ENCODE measurements at places on chromosomes 5 and 9.

DNA sequence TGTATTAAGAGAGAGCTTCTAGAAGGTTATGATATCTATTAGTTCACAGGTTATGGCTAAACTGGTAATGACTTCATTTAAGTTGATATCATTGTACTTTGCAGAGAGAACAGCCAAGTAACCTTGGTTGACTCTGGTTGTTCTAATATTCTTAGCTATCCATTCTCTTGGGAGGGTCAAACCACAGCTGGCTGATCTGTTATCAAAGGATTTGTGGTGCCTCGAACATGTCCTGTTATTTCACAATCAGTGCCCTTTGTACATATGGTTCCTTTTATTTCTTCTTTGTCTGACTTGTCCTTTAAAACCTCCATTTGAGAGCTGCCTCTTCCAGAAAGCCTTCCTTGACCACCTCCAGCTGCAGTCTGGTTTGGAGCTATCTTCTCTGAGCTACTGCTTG lies 61.7 kb downstream of the PDE8B start:
- DNase-seq = no peak

DNA sequence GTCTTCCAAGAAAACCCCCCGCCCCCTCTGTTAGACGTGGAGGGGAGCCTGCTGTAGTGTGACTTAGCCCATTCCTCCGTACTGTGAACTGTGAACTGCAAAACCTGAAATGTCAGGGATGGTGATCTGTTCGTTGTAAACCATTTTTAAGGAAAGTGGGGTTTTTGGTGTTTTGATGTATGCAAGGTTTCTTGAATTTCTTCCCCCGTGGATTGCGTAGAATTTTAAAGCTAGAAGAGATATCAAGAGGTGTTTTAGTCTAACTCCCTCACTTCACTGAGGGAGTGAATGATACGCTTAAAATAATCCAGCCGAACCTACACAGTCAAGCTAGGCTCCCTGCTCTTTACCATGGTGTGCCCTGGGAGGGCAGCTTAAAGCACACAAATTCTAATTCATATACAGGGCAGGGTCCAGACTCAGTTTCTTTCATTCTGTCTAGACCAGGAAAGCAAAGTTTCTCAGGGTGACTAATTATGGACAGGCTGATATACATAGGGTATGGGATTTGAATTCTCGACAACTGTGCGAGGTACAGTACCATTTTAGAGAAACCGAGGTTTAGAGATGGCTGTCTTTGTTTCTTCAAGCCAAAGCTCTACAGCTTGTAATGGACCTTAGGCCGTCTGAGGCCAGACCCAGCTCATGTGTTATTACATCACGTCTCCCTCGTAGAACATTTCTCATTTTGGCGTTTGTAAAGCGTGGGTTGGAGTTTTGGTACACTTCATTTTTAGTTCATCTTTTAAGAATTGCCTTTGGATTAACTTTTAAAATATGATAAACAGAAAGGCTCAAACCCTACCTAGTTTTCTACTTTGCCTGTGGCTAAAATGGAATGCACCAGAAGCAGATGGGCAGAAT lies 2.7 kb downstream of the PTGER4 start:
- no peak for DNase-seq

- no peak for DNase-seq
These were observed 8.6 kb downstream of the MLANA start for GRCh38 chr9:5899292-5899691.

GRCh38 chr9:86636519-86636918 lies 282.3 kb upstream of the TUT7 start:
- DNase-seq = no peak

- no peak for DNase-seq
These were observed 20.5 kb upstream of the NPR3 start for GRCh38 chr5:32690666-32691065.

- no peak for DNase-seq
These were observed 96.4 kb downstream of the DIRAS2 start for GRCh38 chr9:90546200-90546599.

DNA sequence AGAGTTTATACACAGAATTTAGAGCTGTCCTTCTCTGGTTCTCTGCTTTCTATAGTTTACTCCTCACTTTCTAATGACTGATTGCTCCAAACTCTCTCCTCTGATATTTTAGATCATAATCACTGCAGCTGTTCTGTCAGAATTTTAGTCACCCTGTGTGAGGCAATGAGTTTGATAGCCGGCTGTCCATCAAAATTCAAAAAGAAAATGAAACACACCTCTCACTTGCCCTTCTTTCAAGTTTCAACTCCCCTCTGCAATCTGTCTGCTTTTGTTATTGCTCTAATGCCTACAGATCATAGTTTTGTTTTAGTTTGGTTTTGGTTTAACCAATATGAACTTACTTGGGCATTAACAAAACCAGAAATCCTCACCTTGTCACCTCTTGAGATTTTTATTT lies 23.3 kb upstream of the ABLIM3 start:
- DNase-seq = no peak

GRCh38 chr9:77604316-77604715 lies 43.8 kb downstream of the GNA14 start:
- no peak for DNase-seq

DNA sequence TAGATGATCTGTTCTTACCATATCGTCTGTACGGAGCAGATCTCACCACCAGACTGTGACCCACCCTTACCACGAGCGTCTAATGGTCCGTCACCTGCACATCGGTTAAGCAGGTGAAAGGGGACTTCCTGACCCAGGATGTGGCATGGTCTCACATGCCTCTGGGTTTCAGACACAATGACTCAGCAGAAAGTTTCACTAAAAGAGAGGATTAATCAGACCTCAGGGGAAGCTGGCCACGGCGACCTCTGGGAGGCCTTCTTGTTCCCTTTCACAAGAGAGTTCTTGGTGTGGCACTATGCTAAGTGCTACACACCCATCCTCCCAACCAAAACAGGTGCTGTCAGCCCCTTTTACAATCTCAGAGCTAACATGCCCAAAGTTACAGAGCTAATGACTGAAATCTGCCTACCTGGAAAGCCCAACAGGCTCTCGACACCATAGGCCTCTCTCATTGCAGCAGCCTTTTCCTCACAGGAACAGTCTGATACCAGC lies 41.6 kb downstream of the ADAMTS12 start:
- DNase-seq = peak; percentile 36

DNA sequence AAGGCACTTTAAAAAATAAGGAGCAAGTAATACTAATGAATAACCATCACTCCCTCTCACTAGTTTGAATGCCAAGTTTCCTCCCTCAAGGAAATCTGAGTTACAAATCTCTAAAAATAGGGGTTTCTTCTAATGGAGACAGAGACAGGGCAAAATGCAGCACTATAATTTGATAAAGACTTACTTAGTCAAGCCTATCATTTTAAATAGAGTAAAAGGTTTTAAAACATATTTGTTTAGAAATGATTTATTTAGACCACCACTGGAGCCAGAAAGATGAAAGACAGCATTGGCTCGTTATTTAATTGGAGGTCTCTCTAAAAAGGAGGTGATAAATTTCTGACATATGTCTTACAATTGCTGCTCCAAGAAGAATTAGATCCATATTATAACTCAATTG lies 228.7 kb downstream of the TLE1 start:
- no peak for DNase-seq

- no peak for DNase-seq
These were observed 332.4 kb downstream of the EFNA5 start for GRCh38 chr5:107338335-107338734.

- no peak for DNase-seq
These were observed 68.2 kb downstream of the EBF1 start for GRCh38 chr5:159031513-159031912.

GRCh38 chr5:145777445-145778063 lies 57.6 kb downstream of the PRELID2 start:
- DNase-seq = no peak

GRCh38 chr5:160774666-160775315 lies 77.2 kb downstream of the ATP10B start:
- no peak for DNase-seq

DNA sequence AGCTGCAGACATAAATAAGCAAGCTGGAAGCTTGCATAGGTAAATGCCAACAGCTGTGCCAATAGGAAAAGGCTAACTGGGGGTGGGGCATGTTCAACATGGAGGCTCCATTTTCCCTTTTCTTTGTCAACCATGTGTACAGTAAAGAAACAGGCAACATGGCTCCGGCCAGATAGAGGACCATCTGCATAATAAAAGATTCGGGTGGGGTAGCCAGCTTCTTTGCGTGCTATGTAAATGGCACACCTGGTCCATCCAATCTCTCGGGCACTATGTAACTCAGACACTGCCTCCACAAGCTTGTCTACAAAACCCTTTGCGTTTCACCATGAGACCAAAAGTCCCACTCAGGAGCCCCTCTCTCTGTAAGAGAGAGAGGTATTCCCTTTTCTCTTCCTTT lies 41.7 kb upstream of the DENND4C start:
- no peak for DNase-seq

- no peak for DNase-seq
These were observed 664 bp upstream of the IGFBPL1 start for GRCh38 chr9:38424918-38425317.

DNA sequence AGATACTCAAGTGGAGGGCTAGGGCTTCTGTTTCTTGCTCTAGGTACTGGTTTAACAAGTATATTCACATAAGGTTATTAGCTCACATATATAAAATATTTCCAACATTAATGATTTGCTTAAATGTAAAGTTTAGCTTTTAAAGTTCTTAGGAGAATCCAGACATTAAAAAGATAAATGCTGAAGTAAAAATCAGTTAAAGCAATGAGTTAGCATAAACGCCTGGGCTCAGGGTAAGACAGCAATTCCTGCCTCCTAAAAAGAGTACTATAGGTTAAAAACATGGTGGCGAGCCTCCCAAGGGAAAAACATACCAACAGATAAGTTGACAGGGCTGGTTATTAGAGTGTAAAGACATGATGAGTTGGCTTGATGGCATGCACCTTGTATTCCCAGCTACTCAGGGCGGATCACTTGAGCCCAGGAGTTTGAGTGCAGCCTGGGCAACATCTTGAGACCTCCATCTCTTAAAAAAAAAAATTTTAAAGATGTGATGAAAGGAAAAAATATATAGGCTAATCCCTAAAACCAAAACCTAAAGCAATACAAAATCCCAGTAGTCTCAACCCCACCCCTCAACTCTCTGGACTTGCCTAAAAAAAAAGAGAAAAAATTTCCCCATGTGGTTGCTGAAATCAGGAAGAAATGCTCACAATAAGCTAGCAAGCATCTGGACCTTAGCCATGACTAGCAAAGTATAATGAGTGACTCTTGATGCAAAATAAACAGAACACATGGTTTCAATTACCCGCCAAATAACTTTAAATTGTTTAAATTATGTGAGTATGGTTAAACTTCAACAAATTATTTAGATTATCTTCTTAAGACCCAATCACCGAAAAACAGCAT lies 3.6 kb downstream of the GOLPH3 start:
- no peak for DNase-seq

GRCh38 chr5:174693697-174694385 lies 30.5 kb upstream of the MSX2 start:
- DNase-seq = no peak

DNA sequence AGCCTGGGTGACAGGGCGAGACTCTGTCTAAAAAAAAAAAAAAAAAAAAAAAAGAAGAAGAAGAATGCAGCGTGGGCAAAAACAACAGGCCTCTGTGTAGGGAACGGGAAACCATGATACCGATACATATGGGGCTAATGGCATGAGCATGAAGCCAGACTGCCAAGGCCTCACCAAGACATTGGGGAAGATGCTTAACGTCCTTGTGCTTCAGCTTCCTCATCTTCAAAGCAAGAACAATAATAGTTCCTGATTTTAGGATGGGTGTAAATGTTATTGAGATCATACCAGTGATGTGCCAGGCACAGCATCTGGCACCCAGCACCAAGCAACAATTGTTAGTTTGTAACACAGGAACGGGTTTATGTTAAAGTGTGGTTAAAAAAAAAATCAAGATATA lies 51.4 kb downstream of the NEURL1B start:
- DNase-seq = no peak

GRCh38 chr5:5403741-5404140 lies 18.7 kb upstream of the ICE1 start:
- no peak for DNase-seq

GRCh38 chr5:163079618-163080017 lies 357.8 kb upstream of the CCNG1 start:
- DNase-seq = no peak

- DNase-seq = peak; percentile 91
These were observed 65.3 kb downstream of the RXRA start for GRCh38 chr9:134391319-134392231.

DNA sequence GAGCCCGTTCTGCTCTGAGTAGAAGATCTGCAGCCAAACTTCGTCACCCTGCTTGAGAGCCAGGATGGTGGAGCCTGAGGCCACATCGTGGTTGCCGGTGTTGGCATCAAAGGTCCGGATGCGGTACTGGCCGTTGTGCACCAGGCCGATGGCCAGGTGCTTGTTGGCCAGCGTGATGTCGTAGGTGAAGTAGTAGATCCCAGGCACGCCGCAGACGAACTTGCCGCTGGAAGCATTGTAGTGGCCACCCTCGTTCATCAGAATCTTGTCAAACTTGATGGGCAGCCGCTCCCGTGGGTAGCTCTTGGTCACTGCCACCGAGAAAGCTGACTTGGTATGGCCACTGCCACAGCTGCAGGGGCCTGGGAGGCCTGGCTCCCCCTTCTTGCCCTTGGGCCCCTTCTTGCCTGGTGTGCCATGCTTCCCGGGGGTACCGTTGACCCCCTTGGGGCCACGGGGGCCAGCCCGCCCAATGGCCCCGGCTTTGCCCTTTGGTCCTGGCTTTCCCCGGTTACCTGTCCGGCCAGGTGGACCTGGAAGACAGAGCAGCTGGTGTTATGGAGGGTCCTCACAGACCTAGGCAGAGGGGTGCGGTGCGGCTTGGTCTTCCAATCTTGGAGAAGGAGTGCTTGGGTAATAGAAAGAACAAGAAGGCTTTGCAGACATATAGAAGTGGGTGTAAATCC lies 21.0 kb downstream of the C1QTNF2 start:
- DNase-seq = no peak

GRCh38 chr5:180059326-180059725 lies 12.2 kb downstream of the RNF130 start:
- DNase-seq = no peak

DNA sequence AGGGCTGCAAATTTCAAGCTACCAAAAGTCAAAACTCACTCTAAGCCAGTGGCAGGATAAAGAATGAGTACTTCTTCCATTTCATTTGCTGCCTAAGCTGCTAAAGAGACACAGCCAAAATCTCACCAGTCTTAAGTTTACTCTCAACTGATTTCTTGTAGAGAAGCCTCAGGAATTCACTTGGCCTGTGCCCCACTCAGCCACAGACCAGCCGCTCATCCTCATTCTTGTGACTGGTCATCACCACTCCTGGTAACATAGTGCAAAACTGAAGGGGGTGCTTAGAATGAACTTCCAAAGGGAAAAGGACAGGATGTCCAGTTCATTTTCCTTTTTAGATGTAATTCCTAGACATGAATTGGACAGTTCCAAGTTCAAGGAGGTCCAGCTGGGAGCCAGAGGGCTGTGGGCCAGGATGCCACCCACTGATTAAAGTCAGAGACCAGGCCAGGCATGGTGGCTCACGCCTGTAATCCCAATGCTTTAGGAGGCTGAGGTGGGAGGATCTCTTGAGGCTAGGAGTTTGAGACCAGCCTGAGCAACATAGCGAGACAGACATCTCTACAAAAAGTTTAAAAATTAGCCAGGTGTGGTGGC lies 72.7 kb upstream of the RANBP3L start:
- DNase-seq = no peak

- DNase-seq = no peak
These were observed 16.6 kb downstream of the OR2V1 start for GRCh38 chr5:181114284-181114843.

GRCh38 chr9:26727471-26727870 lies 165.1 kb downstream of the CAAP1 start:
- DNase-seq = no peak

GRCh38 chr9:121589986-121590385 lies 61.4 kb upstream of the DAB2IP start:
- DNase-seq = no peak

- DNase-seq = no peak
These were observed 31.5 kb downstream of the PAX5 start for GRCh38 chr9:37002413-37003217.

All from stimulated activated naive CD8-positive, alpha-beta T cell treated with anti-CD3 and anti-CD28 coated beads, Interleukin-15, amount 100 ng/mL, for 72 hours (primary cell).